Stimulated activated CD4-positive, alpha-beta T cell treated with anti-CD3 and anti-CD28 coated beads, TNF-alpha, amount 100 ng/mL, for 48 hours (primary cell): ENCODE measurements at places on chromosomes 12 and 14.

DNA sequence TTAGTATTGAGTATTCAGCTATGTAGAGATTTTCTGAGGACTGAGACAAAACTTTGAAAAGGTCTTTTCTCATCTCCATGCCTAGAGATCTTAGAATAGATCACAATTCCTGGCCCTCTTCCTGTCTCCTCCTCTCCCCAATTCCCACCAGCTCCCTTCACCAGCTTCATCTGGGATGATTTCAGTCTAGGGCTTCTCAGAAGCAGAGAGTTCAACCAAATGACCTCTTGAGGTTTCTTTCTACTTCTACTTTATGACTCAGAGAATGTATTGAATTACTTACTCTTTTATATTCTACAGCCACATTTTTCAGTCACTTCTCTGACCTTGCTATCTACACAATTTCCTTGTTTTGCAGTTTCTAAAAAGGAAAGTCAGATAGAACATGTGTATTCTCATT is 19.4 kb upstream of the SNX6 start:
- DNase-seq, result no peak

DNA sequence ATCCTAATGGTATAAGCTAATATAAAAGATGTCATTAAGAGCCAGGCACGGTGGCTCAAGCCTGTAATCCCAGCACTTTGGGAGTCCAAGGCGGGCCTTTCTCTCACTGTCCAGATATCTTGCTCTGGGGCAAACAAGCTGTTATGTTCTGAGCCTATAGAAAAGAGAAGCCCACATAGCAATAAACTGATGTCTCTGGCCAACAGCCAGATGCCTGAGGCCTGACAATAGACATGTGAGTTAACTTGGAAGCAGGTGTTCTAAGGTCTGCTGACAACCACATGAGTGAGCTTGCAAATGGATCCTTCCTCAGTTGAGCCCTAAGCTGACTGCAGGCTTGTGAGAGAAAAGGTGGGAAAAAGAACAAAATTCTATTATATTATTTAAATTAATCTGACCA is 25.0 kb downstream of the YAF2 start:
- no peak for DNase-seq

DNA sequence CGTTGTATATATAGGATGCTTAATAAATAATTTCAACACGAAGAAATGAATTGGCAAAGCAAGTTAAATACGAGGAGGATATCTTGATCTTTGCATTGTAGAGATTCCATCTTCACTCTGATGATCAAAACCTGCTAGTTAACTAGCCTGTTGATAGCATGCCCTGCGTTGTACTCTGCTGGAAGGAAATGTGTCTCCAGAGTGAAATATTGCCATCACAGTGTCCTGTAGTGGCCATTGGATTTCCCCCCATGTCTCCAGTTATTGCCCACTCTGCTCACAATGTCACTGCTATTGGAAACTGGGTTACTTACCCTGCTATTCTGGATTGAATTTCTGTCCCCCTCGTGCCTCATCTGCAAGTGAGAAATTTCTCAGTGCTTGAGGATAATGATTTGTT is 109.6 kb downstream of the PLEKHA5 start:
- DNase-seq, result no peak

- no peak for DNase-seq
Measured at GRCh38 chr12:16685107-16685506, 79.1 kb upstream of the LMO3 start.

DNA sequence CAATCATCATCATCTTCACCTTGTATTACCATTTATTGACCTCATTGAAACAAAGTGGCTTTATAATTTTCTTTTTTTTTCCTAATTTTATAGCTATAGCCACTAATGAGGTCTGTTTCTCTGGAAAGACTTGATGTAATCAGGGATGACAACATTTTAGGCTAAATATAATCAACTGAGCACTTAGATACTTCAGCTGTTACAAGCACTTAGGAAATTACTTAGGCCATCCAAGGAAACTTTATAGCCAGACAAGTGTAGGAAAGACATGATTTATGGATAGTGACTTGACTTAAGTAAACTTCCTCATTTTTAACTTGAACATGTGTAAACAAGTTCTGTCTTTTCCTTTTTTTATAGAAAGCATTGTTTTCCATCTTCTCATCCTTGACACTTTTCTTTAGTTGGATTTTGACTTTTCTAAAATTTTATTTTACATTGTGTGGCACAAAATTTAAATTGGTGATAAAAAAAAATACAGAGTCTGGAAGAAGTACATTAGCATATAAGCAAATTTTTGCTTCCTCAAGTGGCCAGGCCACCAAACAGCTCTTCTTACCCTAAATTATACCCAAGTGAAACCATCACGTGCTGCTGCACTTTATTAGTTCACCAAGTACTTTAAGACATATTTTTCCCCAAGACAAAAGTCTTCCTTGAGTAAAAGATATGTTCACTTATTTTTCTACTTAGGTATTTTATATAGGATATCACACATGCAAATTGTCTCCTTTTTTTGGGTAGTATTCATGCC is 15.1 kb downstream of the CPNE8 start:
- no peak for DNase-seq

GRCh38 chr12:14810953-14811483 is 3.0 kb downstream of the SMCO3 start:
- no peak for DNase-seq

- no peak for DNase-seq
Measured at GRCh38 chr14:37270629-37271028, 72.9 kb downstream of the MIPOL1 start.
